Ascending aorta (tissue), 2 donors: ENCODE measurements at places on chromosomes 1 and 21. TPM values are rescaled to one million over a fixed set of nuclear protein-coding genes. Genes with fewer than 3 reads are reported as not detected.

Gene SASS6
- 7.0 TPM for total RNA-seq

Gene SPOCD1
- 30.7 TPM for total RNA-seq

- no peaks in the 10 kb centered on the region for H3K27me3 ChIP-seq
- no peaks in the 10 kb centered on the region for H3K36me3 ChIP-seq
- no peak overlapping the region for H3K27ac ChIP-seq
- DNase-seq = no peak
- H3K4me1 ChIP-seq = no peaks in the 10 kb centered on the region
Measured at GRCh38 chr1:185819798-185820197, 85.6 kb downstream of the HMCN1 start.

DNA sequence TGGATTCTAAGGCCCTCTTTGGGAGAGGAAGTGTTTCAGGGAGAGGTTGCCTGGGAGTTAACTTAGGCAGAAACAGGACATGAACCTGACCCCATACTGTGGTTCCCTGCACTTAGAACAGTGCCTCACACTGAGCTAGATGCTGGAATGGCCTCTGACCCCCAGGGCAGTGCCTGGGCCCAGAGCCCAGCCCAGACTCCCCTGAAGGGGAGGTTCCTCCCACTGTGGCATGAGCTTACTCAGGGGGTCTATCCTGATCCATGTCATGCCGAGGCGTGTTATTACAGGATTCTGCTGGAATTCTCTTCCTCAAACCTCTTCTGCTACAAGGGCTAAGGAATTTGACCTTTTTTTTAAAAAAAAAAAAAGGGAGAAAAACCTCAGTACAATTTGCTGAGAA lies 72.2 kb downstream of the MRPL37 start:
- no peaks in the 10 kb centered on the region for H3K36me3 ChIP-seq
- H3K4me3 ChIP-seq = no peak overlapping the region
- H3K27ac ChIP-seq = peak overlapping the region; percentile 98
- DNase-seq = no peak

DNA sequence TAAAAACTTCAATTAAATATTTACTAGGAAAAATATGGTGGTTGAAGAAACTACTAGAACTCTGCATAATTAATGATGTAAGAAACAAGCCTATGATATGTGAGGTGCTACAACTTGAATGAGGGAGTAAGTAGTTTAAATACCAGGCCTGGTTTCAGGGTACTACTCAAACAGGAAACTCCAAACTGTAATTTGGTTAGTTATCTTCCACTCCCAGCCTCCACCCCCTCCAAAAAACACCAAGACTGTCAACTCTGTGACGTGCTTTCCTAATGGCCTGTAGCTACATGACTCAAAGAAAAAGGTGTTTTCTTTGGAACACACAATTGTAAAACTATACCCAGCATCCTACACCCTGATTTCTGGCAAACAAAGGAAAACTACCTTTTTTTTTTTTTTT lies 55.9 kb upstream of the RCC1 start:
- no peaks in the 10 kb centered on the region for H3K36me3 ChIP-seq
- H3K27ac ChIP-seq = no peak overlapping the region
